Bronchus fibroblast of lung (primary cell): ENCODE measurements at places on chromosomes 12 and 14. TPM values are rescaled to one million over a fixed set of nuclear protein-coding genes. Genes with fewer than 3 reads are reported as not detected.

GLT1D1 gene
- not detected in 2 replicates for total RNA-seq

JDP2 gene
- total RNA-seq: 59.8 and 67.8 TPM in 2 replicates

SERPINA9 gene
- 0.45 TPM in 1 of 2 replicates, not detected in the other for total RNA-seq

CEP170B gene
- total RNA-seq: 11.6 and 11.9 TPM in 2 replicates

CCDC91 gene
- total RNA-seq: 7.1 and 7.7 TPM in 2 replicates
